Chondrocyte (in vitro differentiated cells): ENCODE measurements at places on chromosomes 3 and 15.

- DNase-seq = no peak
Observed at GRCh38 chr15:56757875-56758274, 24.6 kb upstream of the ZNF280D start.

DNA sequence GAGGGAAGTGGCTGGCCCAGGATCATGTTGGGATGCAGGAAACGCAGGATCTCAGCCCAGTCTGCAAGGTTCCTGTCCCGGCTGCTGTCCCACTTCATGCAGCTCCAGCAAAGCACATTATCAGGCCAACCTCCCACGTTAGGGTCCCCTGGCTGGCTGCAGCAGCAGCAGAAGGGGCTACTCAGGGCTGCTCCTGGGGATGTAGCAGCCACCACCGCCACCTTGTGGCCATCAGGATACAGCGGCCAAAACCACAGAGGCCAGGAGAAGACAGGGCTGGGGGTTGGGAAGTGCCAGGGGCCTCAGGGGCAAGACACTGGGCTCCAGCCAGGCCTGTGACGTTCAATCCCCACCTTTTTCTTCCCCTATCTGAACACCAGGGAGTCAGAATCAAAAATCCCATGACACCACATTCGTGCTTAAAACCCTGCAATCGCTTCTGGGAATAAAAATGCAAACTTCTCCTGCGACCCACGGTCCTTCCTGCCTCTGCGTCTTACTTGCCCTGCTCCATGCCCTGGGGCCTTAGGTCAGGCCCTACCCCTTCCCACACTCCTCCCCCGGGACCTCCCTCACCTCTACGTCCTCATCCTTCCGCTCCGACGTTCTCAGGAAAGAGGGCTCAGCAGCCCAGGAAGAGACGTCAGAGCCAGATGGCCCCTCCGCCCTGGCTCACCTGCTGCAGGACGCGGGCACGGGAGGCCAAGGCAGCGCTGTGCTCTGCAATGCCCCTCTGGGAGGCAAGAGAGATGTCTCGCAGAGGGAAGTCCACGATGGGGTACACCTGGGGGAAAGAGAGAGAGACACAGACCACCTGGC is 21.5 kb downstream of the SSUH2 start:
- no peak for DNase-seq

- no peak for DNase-seq
Observed at GRCh38 chr15:60408463-60408981, 10.7 kb upstream of the ANXA2 start.

DNA sequence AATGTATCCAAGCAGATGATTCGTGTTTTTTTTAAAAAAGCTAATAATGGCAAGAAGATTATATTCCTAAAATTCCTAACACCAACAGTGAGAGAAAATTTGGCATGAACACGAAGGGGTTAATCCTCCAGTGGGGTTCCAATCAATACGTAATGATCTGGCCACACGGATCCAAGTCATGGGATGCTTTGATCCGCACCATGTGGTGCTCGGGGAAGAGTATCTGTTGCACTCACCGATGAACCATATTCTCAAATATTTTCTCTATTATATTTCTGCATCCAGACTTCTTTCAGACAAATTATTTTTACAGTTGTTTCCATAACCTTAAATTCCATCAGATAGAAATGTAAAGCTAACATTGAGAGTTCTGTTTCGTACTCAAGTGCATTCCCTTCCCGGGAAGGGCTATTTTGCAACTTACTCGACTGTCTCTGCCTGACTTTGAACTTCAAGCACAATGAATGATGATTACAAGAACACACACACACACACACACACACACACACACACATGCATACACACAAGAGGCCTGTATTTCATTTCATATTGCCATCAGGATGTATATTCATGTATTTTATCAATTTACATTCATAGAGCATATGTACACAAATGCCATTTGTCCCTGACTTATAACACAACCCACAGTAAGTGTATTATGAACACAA is 567.2 kb downstream of the FOXP1 start:
- DNase-seq = no peak

GRCh38 chr3:111669926-111670630 is 74.9 kb upstream of the ZBED2 start:
- no peak for DNase-seq

GRCh38 chr3:12438318-12438717 is 46.0 kb upstream of the TSEN2 start:
- DNase-seq = no peak

GRCh38 chr3:73365756-73366397 is 258.9 kb downstream of the PDZRN3 start:
- DNase-seq = no peak

DNA sequence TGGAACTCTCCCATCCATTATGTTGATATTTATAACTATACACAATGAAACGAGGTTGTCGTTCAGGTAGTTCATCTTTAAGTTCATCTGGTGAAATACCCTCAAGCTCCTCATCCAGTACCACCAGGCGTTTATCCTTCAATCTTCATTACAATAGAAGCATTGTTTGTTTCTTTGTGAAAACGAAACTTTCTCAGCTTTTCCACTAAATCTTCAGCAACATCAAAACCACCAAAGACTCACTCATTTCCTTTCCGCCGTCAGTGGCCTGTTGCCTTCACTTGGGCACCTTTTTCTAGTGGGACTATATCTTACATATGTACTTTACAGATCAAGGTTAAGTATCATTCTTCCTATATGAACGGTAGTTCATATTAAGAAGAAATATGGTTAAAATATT is 44.1 kb upstream of the TFG start:
- DNase-seq = no peak

- no peak for DNase-seq
Observed at GRCh38 chr3:157069406-157069805, 90.5 kb downstream of the CCNL1 start.

DNA sequence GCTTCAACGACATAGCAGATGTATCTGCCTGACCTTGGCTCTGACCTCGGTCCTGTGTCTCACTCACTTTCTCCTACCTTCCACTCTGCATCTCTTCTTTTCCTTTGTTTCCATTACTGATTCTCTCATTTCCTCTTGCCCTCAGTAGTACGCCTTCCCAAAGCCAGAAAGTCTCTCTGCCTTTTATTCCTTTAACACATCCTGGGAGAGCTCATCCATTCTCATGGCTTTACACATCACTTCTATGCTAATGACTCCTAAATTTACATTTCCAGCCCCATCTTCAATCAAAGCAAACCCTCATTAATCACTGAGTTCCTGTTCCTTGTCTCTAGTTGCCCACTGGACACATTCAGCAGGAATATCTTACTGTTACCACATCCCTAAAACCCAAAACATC is 938.6 kb downstream of the NTRK3 start:
- DNase-seq = no peak

GRCh38 chr3:4478261-4478660 is 11.2 kb upstream of the SUMF1 start:
- no peak for DNase-seq
